Activated T-cell treated with anti-CD3 and anti-CD28 coated beads, Interleukin-2, amount 50 U/mL, for 4 hours (primary cell): ENCODE measurements at places on chromosomes 1 and 21. TPM values are rescaled to one million over a fixed set of nuclear protein-coding genes. Genes with fewer than 3 reads are reported as not detected.

Gene LIPI
- total RNA-seq, result not detected

Gene AIM2
- 24.7 TPM for total RNA-seq

Gene PKN2
- 11.7 TPM for total RNA-seq

Gene DIRAS3
- not detected for total RNA-seq

Gene MAP3K21
- total RNA-seq, result 1.0 TPM

Gene REN
- total RNA-seq, result not detected

Gene LDLRAD1
- not detected for total RNA-seq

Gene FAM43B
- total RNA-seq, result not detected

Gene EXO1
- 25.5 TPM for total RNA-seq

Gene B4GALT2
- 33.7 TPM for total RNA-seq

Gene KIF2C
- 8.1 TPM for total RNA-seq
